Large intestine (tissue), 12 donors: ENCODE measurements at places on chromosomes 2 and 18.

DNA sequence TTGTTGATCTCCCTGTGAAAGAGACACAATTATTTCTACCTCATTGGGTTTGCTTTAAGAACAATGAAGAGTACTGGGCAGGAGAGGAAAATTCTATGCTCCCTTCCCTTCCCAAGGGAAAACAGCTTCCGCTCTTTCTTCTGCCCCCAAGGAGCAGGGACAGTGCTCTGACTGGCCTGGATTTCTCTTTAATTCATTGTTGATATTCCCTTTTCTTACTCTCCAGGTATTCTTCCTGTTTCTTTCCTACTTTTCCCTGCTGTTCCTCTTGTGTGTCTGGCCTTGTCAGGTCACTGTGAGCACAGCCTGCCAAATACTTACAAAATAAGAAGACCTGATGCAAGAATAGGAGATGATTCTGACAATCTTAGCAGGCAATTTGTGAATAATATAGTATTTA lies 49.6 kb upstream of the SPAG16 start:
- no peak overlapping the region for H3K4me3 ChIP-seq
- no peak overlapping the region for H3K27ac ChIP-seq
- no peaks in the 10 kb centered on the region for H3K36me3 ChIP-seq
- H3K27me3 ChIP-seq: no peaks in the 10 kb centered on the region
- no peaks in the 10 kb centered on the region for H3K4me1 ChIP-seq
- DNase-seq: no peak

- peaks cover 18% of the 10 kb centered on the region for H3K4me1 ChIP-seq
- peak; percentile 83 for DNase-seq
- H3K36me3 ChIP-seq: peaks cover 80% of the 10 kb centered on the region
- no peak overlapping the region for H3K27ac ChIP-seq
These were observed 16.8 kb upstream of the HES6 start for GRCh38 chr2:238256594-238257104.

DNA sequence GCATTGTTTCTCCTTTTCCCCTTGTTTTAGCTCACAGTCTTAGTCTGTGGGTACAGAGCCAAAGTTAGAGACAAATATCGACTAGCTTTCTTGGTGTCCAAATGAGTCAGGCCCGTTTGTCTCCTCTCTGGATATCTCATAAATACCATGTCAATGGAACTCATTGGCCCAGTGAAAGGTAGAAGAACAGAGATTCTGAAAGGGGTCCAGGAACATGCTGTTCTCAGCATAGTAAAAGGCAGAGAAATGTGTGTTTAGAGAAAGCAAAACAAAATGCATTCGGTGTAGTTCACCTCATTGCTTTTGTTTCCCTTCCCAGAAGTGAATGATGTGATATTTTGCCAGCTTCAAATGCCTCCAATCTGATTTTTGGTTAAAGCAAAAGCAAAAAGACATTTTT lies 238.6 kb upstream of the SLC8A1 start:
- no peaks in the 10 kb centered on the region for H3K36me3 ChIP-seq
- no peak overlapping the region for H3K27ac ChIP-seq
- H3K27me3 ChIP-seq: no peaks in the 10 kb centered on the region
- no peak overlapping the region for H3K4me3 ChIP-seq
- no peaks in the 10 kb centered on the region for H3K4me1 ChIP-seq

GRCh38 chr2:177129610-177130009 lies 83.0 kb upstream of the HNRNPA3 start:
- no peaks in the 10 kb centered on the region for H3K4me1 ChIP-seq
- no peak for DNase-seq
- no peaks in the 10 kb centered on the region for H3K36me3 ChIP-seq
- no peak overlapping the region for H3K27ac ChIP-seq
- H3K27me3 ChIP-seq: peaks cover 4% of the 10 kb centered on the region

DNA sequence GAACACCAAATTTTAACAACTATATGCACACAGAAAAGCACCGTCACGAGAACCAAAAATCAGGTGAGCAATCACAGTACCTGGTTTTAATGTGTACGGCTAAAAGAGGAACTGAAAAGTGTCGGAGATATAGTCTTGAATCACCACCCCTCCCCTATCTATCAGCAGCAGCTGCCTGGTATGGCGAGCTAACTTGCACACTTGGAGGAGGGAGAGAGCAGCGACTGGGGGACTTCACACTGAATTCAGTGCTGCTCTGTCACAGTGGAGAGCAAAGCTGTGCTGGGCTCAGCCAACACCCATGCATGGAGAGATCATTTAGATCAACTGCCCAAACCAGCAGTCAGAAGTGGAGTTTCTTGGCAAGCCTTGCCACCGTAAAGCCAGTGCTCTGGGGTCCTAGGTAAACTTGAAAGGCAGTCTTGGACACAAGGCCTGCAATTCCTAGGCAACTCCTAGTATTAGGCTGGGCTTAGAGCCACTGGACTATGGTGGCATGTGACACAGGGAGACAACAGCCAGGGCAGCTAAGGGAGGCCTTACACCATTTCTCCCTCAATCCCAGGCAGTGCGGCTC lies 89.2 kb upstream of the CD226 start:
- H3K4me3 ChIP-seq: no peak overlapping the region
- H3K4me1 ChIP-seq: no peaks in the 10 kb centered on the region
- no peak for DNase-seq
- no peak overlapping the region for H3K27ac ChIP-seq
- peaks cover 5% of the 10 kb centered on the region for H3K36me3 ChIP-seq

DNA sequence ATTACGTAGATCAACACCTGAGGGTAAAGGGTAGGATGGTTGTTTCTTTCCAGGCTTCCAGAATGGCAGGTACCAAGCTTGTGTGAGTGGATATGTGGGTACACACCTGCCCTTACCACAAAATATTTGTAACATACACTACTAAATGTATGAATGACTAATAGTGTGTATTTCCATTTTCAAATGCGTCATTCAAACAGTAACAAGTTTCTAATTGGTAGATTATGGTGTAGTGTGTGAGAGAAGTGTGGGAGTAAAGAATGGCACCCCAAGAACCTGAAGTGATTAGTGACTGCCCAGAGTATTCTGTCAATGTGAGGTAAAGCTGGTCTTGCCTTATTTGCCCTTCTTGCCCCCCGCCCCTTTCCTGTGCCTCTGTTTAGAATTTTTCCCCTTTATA lies 21.1 kb downstream of the AGPS start:
- H3K4me1 ChIP-seq: no peaks in the 10 kb centered on the region
- H3K36me3 ChIP-seq: no peaks in the 10 kb centered on the region
- H3K27me3 ChIP-seq: no peaks in the 10 kb centered on the region

GRCh38 chr2:169230204-169230603 lies 132.1 kb downstream of the LRP2 start:
- H3K36me3 ChIP-seq: peaks cover 6% of the 10 kb centered on the region
- no peaks in the 10 kb centered on the region for H3K4me1 ChIP-seq
- H3K4me3 ChIP-seq: no peak overlapping the region
- DNase-seq: no peak
- no peaks in the 10 kb centered on the region for H3K27me3 ChIP-seq

GRCh38 chr2:72937356-72937669 lies 20.0 kb downstream of the EMX1 start:
- peaks cover 2% of the 10 kb centered on the region for H3K36me3 ChIP-seq
- no peak overlapping the region for H3K4me3 ChIP-seq
- H3K27me3 ChIP-seq: no peaks in the 10 kb centered on the region
- no peak overlapping the region for H3K27ac ChIP-seq

GRCh38 chr18:7859122-7859521 lies 292.0 kb downstream of the PTPRM start:
- H3K36me3 ChIP-seq: no peaks in the 10 kb centered on the region
- H3K4me3 ChIP-seq: no peak overlapping the region
- no peak overlapping the region for H3K27ac ChIP-seq

DNA sequence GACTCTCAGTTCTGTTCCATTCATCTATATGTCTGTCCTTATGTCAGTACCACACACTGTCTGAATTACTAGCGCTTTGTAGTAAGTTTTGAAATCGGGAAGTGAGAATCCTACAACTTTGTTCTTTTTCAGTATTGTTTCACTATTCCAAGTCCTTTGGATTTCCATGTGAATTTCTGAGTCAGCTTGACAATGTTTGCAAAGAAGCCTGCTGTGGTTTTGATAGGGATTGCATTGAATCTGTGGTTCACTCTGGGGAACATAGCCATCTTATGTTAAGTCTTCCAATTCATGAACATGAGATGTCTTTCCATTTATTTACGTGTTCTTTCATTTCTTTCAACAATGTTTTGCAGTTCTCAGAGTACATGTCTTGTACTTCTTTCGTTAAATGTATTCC lies 15.0 kb downstream of the SLC3A1 start:
- H3K4me1 ChIP-seq: peaks cover 30% of the 10 kb centered on the region
- DNase-seq: no peak
- no peaks in the 10 kb centered on the region for H3K27me3 ChIP-seq
- H3K4me3 ChIP-seq: no peak overlapping the region
- peaks cover 18% of the 10 kb centered on the region for H3K36me3 ChIP-seq

DNA sequence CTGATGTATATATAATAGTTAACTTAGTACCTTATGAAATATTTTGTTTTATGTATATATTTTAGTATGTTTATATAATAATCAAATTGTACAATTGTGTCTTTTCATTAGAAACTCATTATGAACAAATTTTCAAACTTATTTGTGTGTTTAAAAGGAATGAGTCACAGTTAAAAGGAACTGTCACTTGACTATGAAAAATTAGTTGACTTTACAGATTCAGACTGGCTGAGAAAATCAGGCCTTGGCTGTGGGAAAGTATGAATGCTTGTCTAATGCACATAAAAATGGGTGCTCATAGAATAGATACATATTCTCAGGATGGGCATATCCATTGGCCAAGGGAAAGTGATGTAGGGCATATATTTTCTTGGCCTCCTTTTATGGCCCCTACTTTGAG lies 576.8 kb downstream of the SATB2 start:
- no peaks in the 10 kb centered on the region for H3K27me3 ChIP-seq
- H3K27ac ChIP-seq: no peak overlapping the region
- H3K4me1 ChIP-seq: no peaks in the 10 kb centered on the region
- no peak overlapping the region for H3K4me3 ChIP-seq
- no peak for DNase-seq

DNA sequence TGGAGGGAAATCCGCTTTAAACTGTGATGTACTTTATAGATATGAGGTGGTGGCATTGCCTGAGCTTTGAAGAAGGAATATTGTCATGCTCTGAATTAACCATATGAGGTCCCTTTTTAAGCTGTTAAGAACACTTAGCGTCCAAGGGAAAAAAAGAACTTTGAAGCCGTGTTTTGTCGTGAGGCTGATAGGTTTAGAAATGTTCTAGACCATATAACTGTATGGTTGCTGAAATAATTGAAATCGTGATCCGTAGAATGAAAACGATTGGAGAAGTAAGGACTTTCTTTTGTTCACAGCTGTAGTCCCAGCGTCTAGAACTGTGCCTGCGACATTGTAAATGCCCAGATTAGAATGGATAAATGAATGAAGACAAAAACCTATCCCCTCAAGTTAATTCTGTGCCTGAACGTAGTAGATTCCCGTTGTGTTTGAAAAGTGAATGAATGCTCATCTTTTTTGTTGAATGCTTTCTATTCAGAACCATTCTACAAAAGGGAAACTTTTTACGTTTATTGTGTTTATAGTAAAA lies 1.5 kb downstream of the SMCHD1 start:
- no peaks in the 10 kb centered on the region for H3K27me3 ChIP-seq
- peaks cover 16% of the 10 kb centered on the region for H3K4me1 ChIP-seq
- peak overlapping the region; percentile 98 for H3K4me3 ChIP-seq
- no peaks in the 10 kb centered on the region for H3K36me3 ChIP-seq

- no peak for DNase-seq
- no peak overlapping the region for H3K4me3 ChIP-seq
- no peaks in the 10 kb centered on the region for H3K36me3 ChIP-seq
- H3K27me3 ChIP-seq: no peaks in the 10 kb centered on the region
- H3K27ac ChIP-seq: no peak overlapping the region
These were observed 41.8 kb upstream of the FOSL2 start for GRCh38 chr2:28350791-28351285.

- H3K27me3 ChIP-seq: no peaks in the 10 kb centered on the region
- no peaks in the 10 kb centered on the region for H3K4me1 ChIP-seq
- H3K36me3 ChIP-seq: no peaks in the 10 kb centered on the region
- H3K27ac ChIP-seq: no peak overlapping the region
These were observed 403.3 kb downstream of the SUCLG1 start for GRCh38 chr2:84055816-84056215.

GRCh38 chr2:48228345-48228684 lies 301.6 kb upstream of the STON1 start:
- no peaks in the 10 kb centered on the region for H3K4me1 ChIP-seq
- no peak overlapping the region for H3K27ac ChIP-seq
- no peak overlapping the region for H3K4me3 ChIP-seq
- no peaks in the 10 kb centered on the region for H3K27me3 ChIP-seq
- no peak for DNase-seq

DNA sequence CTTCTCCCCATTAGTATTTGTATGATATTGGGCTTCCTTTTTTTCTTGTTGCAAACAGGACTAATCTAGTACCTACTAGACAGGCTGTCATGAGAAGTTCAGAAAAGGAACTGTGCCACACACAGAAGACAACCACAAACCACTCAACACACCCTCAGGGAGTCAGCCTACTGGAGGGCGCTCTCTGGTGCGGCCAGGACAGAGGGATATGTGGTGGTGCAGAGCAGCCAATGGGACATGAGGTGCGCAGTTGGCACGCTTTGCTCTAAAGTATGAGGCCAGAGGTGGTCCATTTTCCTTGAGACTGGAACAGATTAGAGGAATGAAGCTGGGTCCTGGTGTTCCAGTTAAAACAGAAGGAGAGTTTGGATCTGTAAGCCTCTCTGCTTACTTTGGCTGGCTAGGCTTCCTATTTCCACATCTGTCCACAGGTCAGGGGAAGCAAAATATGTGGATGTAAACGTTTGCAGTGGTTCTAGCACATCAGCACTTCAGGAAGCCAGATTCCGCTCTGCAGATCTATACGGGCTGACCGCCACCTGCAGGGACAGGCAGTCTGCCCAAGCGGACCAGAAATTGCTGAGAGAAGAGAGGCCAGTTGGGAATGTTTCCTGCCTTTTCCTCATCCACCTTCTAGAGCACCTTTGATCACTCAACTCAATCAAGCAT lies 114.1 kb downstream of the GFPT1 start:
- H3K4me3 ChIP-seq: no peak overlapping the region
- DNase-seq: no peak
- no peaks in the 10 kb centered on the region for H3K4me1 ChIP-seq
- no peaks in the 10 kb centered on the region for H3K36me3 ChIP-seq
- H3K27me3 ChIP-seq: peaks cover 2% of the 10 kb centered on the region
- no peak overlapping the region for H3K27ac ChIP-seq

GRCh38 chr2:20317690-20318089 lies 33.0 kb downstream of the PUM2 start:
- H3K36me3 ChIP-seq: peaks cover 53% of the 10 kb centered on the region
- H3K27me3 ChIP-seq: no peaks in the 10 kb centered on the region
- H3K4me3 ChIP-seq: no peak overlapping the region
